ENCODE measurements at places on chromosomes 1 and 21. TPM values are rescaled to one million over a fixed set of nuclear protein-coding genes. Genes with fewer than 3 reads are reported as not detected.
A peak's percentile ranks its signal among the peaks of the same experiment; 100 is the strongest.

- no peak for DNase-seq
- H3K27ac ChIP-seq = no peak overlapping the region
- H3K4me3 ChIP-seq = no peak overlapping the region
- H3K4me1 ChIP-seq = no peaks in the 10 kb centered on the region
- H3K36me3 ChIP-seq = peaks cover 47% of the 10 kb centered on the region
Observed at GRCh38 chr1:16625497-16626408, 12.4 kb upstream of the NBPF1 start.

DNA sequence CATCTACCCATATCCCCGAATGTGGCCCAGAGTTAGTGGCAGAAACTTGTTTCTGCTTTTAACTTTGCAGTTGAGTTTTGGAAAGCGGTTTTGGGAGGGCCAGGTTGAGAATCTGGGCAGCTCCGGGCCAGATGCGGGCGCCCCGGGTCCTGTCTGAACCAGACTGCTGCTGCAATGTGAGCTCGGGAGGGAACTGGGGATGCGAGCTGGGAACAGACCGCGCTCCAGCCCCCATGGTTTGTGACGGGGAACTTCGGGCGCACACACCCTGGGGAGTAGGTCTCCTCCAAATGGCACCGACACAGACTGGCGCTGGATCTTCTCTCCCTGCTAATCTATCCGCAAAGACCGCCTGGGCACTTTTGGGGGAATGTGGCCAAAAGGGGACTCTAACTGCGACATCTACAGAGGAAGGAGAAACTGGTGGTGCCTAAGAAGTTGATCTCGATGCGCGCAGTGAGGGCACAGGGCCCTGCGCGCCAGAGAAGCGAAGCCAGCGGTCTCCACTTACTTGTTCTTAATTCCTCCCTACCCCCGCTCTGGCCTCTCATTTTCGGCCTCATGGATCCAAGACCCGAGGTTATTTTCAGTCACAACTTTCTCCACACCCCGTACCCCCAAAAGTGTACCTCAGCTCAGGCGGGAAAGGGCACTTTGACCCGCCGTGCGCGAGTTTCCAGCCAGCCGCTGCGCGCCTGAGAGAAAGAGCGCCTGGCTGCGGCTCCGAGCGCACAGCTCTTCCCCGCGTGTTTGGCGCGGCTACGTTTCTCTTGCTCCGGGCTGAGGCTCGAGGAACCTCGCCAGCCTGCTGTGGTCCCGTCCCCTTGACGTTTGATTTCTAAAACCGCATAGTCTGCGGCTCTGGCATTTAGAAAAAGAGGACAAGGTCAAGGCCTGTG, 411.0 kb upstream of the ESRRG start:
- H3K4me1 ChIP-seq = no peaks in the 10 kb centered on the region
- DNase-seq = no peak
- H3K4me3 ChIP-seq = no peak overlapping the region
- H3K27ac ChIP-seq = no peak overlapping the region
- no peaks in the 10 kb centered on the region for H3K36me3 ChIP-seq

GRCh38 chr1:219294251-219294650, 120.6 kb downstream of the LYPLAL1 start:
- no peak for DNase-seq
- H3K36me3 ChIP-seq = no peaks in the 10 kb centered on the region
- peaks cover 10% of the 10 kb centered on the region for H3K27me3 ChIP-seq
- no peak overlapping the region for H3K4me3 ChIP-seq
- H3K27ac ChIP-seq = no peak overlapping the region

DNA sequence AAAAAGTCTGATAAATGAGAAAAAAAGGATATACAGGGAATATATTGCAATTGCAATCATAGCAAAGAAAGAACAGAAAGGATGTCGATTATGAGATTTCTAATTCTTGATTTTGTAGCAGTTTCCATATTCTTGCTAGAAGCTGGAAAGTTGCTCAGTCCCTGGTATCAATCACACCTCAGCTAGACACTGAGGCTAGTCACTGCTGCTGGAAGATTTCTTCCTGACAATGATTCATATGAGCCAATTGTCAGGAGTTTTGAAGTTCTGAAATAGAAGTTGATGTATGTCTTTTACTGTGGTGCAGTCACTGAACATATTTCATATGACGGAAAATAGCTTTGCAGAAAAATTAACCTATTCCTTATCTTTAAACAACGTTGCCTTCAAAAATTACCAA, 208.4 kb upstream of the C1orf105 start:
- no peaks in the 10 kb centered on the region for H3K36me3 ChIP-seq
- no peaks in the 10 kb centered on the region for H3K27me3 ChIP-seq
- H3K4me1 ChIP-seq = no peaks in the 10 kb centered on the region
- no peak overlapping the region for H3K4me3 ChIP-seq
- H3K27ac ChIP-seq = no peak overlapping the region

DNA sequence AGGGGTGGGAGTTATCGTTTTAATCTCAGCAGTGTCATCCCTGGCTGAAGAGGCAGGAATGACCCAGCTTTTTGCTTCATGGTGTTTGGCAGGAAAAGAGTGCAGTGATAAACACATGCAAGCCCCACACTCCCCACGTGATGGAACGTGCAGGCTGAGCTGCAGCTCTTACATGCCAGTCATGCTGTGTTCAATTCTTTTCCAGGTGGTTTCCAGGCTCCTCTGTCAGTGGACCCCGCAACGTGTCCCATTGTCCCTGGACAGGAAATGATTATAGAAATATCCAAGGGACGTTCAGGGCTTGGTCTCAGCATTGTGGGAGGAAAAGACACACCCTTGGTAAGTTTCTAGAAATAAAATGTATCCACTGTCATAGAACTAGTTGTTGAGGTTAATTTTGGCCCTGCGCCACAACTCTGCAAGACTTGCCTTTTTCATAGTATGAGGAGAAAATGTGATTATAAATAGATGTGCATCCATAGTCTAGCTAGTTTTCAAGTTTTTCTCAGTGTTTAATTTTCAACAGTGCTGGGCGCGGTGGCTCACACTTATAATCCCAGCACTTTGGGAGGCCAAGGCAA, 110.2 kb upstream of the L1TD1 start:
- H3K27me3 ChIP-seq = no peaks in the 10 kb centered on the region
- H3K4me3 ChIP-seq = no peak overlapping the region
- no peak for DNase-seq
- no peaks in the 10 kb centered on the region for H3K4me1 ChIP-seq
- no peak overlapping the region for H3K27ac ChIP-seq

DNA sequence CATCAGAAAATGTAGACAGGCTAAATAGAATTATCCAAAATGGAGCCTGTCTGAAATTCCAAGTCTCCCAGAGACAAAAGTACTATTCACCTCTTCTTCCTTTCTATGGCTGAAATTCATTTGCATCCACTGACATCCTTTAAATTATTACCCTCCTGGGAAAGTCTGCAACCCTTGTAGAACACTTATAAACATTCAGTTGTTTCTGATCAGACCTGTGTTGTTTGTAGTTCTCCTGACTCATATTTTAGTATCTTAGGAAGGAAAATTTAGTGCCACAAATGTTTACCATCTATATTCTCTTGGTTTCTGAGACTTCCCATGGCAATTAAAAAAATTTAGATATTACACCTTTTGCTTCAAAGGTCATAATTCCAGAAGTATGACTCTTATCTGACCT, 69.6 kb upstream of the C1orf105 start:
- H3K27ac ChIP-seq = no peak overlapping the region
- H3K27me3 ChIP-seq = no peaks in the 10 kb centered on the region
- DNase-seq = no peak
- no peak overlapping the region for H3K4me3 ChIP-seq
- no peaks in the 10 kb centered on the region for H3K36me3 ChIP-seq

- H3K4me1 ChIP-seq = no peaks in the 10 kb centered on the region
- no peak overlapping the region for H3K4me3 ChIP-seq
- no peaks in the 10 kb centered on the region for H3K36me3 ChIP-seq
- no peak for DNase-seq
- H3K27ac ChIP-seq = no peak overlapping the region
Observed at GRCh38 chr1:25531082-25531461, 12.3 kb upstream of the LDLRAP1 start.

DNA sequence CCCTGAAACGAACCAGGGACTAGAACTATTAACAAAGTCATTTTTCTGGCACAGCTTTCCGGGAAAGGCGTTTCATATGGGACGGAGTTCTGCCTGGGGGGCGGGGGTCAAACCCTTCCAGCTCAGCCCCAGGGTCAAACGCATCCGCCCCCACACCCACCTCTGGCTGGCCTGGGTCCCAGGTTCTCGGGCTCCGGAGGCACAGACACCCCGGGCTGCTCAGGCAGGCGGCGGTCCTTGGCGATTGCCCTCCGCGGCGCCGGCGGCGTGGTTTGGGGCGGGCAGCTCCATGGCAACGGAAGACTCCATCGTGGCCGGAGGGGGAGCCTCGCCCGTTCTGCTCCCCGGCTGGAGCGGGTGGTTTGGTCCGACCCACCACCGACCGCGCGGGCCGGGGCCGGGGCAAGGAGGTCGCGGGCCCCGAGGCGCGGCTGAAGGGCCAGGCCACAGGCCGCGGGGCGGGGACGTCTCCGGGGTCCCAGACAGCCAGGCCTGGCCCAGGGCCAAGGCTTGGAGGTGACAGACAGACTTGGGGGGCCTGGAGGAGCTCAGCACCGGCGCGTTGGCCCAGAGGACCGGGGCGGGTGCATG, at the start of gene CFAP74:
CFAP74 (minus strand) TSS at position 246 of the 591 bp plus-strand sequence. CDS start 12,830 bp downstream, outside the sequence.
- H3K27ac ChIP-seq = no peak within 1 kb of the TSS
- H3K27me3 ChIP-seq = peaks cover 31% of the 10 kb centered on the region
- peak; percentile 44 for DNase-seq
- H3K4me3 ChIP-seq = no peak within 1 kb of the TSS
- H3K36me3 ChIP-seq = no peaks in the 10 kb centered on the region
- no peaks in the 10 kb centered on the region for H3K4me1 ChIP-seq

DNA sequence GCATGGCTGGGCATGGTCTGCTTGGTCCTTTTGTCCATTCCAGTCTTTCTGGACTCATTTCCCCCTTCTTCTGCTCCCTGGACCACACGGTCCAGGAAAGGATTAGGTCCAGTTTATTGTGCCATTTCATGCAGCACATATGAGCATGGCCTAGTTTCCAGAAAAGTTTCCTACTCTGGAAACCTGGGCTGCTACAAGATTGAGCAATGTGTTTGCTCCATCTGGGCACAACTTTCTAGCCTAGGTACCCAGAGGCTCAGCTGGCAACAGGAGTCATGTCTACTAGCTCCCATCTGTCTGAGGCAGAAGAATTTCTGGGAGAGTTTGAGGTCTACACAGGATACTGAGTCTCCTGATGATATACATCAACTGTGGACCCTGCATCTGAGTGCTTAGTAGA, 14.8 kb downstream of the FMOD start:
- no peak overlapping the region for H3K4me3 ChIP-seq
- no peaks in the 10 kb centered on the region for H3K36me3 ChIP-seq
- H3K27me3 ChIP-seq = peaks cover 8% of the 10 kb centered on the region
- no peak overlapping the region for H3K27ac ChIP-seq

DNA sequence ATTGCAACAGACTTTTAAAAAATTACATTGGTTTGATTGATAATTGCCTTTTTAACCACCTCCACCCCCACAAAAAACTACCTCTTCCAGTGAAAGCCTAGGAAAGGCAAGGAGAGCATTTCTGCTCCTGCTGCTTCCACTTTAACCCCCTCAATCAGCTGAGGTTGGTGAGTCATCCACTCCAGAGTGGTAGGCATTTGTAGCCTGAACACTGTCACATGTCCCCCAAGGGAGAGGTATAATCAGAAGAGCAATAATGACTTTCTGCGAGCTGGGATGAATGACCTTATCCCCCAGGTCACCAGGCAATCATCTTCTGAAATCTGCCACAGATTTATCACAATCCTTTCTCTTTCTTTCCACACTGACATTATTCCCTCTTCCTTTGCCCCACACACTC, 126.6 kb upstream of the CAMK1G start:
- peaks cover 14% of the 10 kb centered on the region for H3K27me3 ChIP-seq
- H3K4me3 ChIP-seq = no peak overlapping the region
- H3K27ac ChIP-seq = no peak overlapping the region
- H3K36me3 ChIP-seq = no peaks in the 10 kb centered on the region
- no peaks in the 10 kb centered on the region for H3K4me1 ChIP-seq

- no peak overlapping the region for H3K4me3 ChIP-seq
- H3K27ac ChIP-seq = no peak overlapping the region
- H3K4me1 ChIP-seq = no peaks in the 10 kb centered on the region
- peaks cover 26% of the 10 kb centered on the region for H3K36me3 ChIP-seq
- DNase-seq = no peak
Observed at GRCh38 chr21:37204580-37204979, 62.6 kb downstream of the VPS26C start.

- H3K4me3 ChIP-seq = no peak overlapping the region
- H3K27ac ChIP-seq = no peak overlapping the region
- H3K36me3 ChIP-seq = no peaks in the 10 kb centered on the region
- no peaks in the 10 kb centered on the region for H3K27me3 ChIP-seq
Observed at GRCh38 chr1:59359325-59359724, 62.4 kb downstream of the FGGY start.

DNA sequence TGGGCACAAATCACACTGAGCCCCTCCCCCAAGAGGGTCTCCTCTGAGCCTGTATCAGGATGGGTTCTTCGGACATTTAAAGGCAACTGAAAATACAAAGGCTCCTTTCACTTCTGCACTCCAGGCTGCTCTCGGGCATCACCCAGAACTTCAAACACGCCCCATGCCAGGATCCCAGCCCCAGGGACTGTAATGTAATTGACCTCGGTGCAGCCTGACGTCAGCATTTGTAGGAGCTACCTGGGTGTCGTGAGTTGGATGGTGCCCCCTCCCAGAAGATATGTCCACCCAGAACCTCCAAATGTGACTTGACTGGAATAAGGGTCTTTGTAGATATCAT, 95.2 kb downstream of the PSMG1 start:
- no peaks in the 10 kb centered on the region for H3K36me3 ChIP-seq
- H3K27ac ChIP-seq = no peak overlapping the region
- DNase-seq = no peak

GRCh38 chr21:34276711-34277425, 86.9 kb upstream of the KCNE2 start:
- no peak overlapping the region for H3K4me3 ChIP-seq
- no peaks in the 10 kb centered on the region for H3K4me1 ChIP-seq
- no peak for DNase-seq
- H3K36me3 ChIP-seq = no peaks in the 10 kb centered on the region
- H3K27ac ChIP-seq = no peak overlapping the region

GRCh38 chr1:176896216-176896615, 268.3 kb downstream of the ASTN1 start:
- H3K36me3 ChIP-seq = no peaks in the 10 kb centered on the region
- no peak overlapping the region for H3K27ac ChIP-seq
- H3K27me3 ChIP-seq = no peaks in the 10 kb centered on the region
- H3K4me3 ChIP-seq = no peak overlapping the region

GRCh38 chr1:181038399-181038873, 4.7 kb downstream of the MR1 start:
- no peaks in the 10 kb centered on the region for H3K36me3 ChIP-seq
- DNase-seq = peak; percentile 85
- H3K27me3 ChIP-seq = no peaks in the 10 kb centered on the region
- H3K4me3 ChIP-seq = no peak overlapping the region

GRCh38 chr1:70963374-70963773, 84.2 kb downstream of the PTGER3 start:
- DNase-seq = no peak
- H3K27me3 ChIP-seq = no peaks in the 10 kb centered on the region
- H3K4me1 ChIP-seq = peaks cover 6% of the 10 kb centered on the region

Gene GNAT2
- not detected for total RNA-seq

Gene TFF1
- not detected for total RNA-seq

Gene TRMT1L
- total RNA-seq = 24.3 TPM

Gene GJC2
- total RNA-seq = 0.97 TPM

Gene PLPPR4
- not detected for total RNA-seq

All from A673 (cell line).